Effector memory CD8-positive, alpha-beta T cell (primary cell): ENCODE measurements at places on chromosomes 3 and 15.

DNA sequence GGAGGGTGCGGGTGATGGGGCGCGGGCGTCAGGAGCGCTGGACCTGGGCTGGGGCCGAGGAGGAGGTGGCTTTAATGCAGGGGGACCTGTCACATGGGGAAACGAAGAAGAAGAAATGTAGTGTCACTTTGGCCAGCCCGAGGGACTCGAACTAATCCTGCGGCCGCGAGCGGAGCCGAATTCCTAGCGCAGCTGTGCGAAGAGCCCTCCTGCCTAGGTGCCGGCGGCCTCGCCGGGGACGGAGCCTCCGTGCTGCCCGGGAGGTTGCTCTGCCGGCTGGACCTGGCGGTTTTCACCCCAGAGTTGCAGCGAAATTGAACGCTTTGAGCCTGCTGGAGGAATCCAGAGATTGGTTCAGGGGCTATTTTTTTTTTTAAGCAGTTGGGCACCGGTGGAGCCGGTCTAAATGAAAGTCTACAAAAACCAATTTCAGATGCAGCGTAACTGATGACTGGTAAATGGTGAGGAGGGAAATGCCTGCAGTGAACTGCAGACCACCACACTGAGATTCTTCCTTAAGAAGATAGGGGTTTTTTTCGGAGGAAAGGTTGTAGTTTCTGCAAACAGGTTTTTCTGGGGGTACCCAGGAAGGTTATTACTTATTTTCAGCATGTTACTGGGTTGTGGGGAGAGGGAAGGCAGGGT is 662 bp downstream of the TMEM108 start:
- DNase-seq = no peak

DNA sequence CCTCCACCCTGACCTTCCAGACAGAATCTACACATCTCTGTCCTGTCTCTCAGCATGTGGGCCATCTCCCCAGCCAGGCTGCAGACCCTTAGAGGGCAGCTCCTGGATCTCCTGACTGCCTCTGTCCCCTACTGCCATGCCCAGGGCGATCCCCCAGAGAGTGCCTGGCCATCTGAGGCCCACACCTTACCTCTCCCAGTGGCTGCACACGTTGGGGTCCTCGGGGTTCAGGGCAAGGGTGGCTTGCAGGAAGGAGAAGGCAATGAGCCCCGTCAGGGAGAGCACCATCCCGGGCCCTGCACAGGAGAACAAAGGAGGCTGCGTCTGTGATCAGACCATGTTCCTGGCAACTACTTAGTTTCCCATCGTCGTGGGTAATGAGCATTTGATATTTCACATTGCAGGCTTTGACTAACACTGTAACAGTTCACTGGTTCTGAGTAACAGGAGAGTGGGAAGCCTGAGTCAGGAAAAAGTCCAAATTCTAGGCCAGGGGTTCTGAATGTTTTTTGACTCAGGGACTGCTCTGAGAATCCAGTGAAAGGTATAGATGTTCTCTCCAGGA is 125.4 kb downstream of the MEGF11 start:
- DNase-seq = no peak

DNA sequence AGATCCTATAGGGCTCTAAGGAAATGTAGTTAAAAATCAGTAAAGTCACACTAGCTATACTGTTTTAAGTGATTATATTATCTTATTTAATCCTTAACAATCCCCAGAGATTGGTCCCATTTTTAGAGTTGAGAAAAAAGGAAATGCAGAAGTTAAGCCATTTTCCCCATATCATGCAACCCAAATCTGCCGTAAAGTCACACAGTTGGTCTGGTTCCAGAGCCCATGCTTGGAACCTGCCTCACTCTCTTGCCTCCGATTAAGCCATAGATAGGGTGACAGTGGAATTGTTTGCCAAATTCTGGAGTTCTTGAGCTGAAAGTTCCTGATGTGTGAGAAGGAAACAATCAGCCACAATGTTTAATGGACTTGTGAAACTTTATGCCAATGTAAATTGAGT is 2.3 kb upstream of the P2RY13 start:
- DNase-seq = no peak

- DNase-seq = no peak
Observed at GRCh38 chr15:65339416-65339815, 34.9 kb downstream of the RNU5B-1 start.

- DNase-seq = no peak
Observed at GRCh38 chr3:122392868-122393844, 9.2 kb downstream of the FAM162A start.

DNA sequence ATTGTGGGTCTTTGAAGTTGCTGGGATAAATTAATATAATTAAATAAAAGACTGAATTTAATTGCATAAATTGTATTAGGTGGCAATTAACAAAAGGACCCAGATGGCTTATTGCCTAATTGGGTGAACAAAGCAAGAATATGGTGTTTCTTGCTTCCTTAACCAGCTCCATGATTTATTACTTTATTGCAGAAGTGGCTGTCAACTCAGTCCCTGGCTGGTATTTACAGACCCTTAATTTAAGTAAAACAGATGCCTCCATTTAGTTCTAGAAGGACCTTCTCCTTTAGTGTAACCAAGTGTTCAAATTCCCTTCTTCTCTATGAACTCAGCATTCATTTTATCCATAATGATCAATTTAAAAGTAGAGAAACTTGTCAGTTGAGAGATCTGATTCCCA is 35.1 kb downstream of the DPH3 start:
- no peak for DNase-seq

GRCh38 chr15:60480888-60481287 is 1.9 kb upstream of the ICE2 start:
- no peak for DNase-seq

DNA sequence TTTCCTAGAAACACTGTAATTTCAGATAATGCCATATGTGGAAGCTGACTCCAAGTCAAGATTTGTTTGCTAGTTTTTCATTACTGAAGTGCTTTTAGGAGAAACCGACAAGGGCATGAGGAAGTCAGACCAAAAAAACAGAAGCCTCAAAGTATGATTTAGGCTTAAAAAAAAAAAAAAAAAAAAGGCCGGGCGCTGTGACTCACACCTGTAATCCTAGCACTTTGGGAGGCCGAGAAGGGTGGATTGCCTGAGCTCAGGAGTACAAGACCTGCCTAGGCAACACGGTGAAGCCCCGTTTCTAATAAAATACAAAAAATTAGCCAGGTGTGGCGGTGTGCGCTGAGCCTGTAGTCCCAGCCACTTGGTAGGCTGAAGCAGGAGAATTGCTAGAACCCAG is 11.6 kb downstream of the RPL15 start:
- no peak for DNase-seq

- DNase-seq = no peak
Observed at GRCh38 chr3:181694805-181695660, 16.7 kb upstream of the SOX2 start.

DNA sequence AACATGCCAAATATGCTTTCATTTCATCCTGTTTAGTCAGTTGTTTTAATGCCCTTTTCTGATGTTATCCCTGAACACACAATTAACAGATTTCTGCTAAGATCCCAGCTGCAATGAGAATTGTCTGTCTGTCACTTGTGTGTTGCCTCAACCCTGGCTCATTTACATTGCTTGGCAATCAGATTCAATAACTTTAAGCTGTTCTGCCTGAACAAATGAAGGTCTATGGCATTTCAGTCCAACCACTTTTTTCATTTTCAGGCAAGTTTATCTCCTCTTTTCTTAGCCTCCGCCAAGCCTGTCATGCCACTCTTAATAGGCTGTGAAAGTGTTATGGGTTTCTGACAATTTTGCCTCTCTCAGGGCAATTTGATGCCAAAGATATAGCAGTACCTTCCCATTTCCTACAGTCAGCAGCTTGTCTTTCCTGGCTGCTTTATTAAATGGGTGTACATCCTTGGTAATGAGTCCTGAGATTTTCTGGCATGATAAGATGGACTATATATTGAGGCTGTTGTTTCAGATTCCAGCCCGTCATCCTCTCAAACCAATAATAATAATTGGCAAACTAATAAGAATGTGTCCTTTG is 68.7 kb upstream of the ADAMTS9 start:
- DNase-seq = no peak

GRCh38 chr3:127005864-127006500 is 23.1 kb downstream of the PLXNA1 start:
- DNase-seq = no peak

GRCh38 chr15:85623315-85624049 is 171.2 kb downstream of the KLHL25 start:
- DNase-seq = no peak

DNA sequence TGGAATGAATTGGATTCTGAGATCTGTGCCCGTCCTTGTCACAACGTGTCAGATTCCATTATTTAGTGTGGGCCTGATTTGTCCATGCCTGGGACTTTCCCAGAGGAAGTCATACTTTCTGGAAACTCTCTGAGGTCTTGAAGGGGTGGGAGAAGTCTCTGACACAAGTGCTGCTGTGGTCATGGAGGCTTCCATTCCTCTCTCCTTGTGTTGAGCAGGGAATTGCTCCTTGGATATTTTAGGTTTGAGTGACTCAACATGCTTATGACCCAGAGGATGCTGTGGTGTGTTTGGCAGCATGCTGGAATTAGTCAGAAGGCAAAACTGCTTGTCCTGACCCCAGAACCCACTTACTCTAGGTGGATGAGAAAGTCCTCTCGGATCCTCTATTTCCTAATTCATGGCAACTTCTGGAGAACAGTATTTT is 132.1 kb downstream of the LPP start:
- DNase-seq = no peak

GRCh38 chr15:66868918-66869317 is 166.9 kb downstream of the SMAD6 start:
- no peak for DNase-seq

DNA sequence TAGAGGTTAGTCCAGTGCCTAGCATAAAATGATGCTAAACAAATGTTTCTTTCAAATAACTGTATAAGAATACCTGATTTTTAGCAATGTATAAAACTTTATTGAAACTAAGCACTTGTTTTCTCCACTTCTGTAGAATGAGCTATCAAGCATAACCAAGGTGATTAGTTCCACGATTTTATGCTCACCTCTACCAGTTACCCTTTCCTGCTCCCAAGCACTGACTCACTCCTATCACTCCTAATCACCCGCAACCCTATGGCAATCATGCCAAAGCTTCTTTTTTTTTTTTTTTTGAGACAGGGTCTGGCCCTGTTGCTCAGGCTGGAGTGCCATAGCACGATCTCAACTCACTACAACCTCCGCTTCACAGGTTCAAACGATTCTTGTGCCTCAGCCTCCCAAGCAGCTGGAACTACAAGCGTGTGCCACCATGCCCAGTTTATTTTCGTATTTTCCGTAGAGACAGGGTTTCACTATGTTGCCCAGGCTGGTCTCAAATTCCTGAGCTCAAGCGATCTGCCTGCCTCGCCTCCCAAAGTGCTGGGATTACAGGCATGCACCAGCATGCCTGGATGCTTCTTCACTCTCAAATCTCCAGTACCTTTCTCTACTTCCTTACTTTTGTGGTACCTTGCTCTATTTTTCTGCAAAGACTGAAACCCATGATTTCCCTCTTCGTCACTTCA is 3.9 kb downstream of the HSPBAP1 start:
- no peak for DNase-seq

- DNase-seq = no peak
Observed at GRCh38 chr3:37819591-37819990, 42.1 kb upstream of the CTDSPL start.

DNA sequence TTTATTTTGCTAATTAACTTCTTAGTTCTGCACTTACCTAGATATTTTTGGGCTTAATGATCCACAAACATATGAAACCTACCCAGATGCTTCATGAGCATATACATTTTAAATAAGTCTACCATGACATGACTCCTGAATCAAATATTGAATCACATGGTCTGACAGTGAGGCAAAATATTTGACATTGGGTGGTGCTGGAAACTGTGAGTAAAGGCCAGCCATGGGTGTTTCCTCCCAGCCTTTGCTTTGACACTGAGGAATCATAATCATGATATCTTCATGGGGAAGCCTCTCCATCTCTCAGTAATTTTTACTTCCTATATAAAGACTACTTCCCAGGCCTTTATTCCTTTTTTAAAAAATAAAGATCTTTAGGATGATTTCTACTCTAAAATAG is 22.8 kb upstream of the SSR3 start:
- no peak for DNase-seq

DNA sequence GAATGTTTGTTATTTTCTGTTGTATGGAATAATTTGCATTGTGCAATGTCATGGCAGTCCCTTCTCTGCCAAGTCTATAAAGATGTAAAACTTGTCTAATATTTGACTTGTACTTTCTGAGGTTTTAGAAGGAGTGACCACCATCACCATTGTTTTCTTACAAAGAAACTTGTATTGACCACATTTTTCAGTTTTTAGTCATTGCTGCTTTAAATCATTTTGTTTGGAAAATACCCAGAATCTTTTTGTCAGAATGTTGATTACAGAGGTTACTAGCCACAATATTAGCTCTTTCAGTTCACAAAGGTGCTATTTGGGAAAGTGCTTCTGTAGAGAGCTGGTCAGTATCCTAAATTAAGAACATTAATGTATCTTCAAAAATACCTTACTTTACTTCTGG is 532.4 kb upstream of the GBE1 start:
- no peak for DNase-seq
